SK-N-MC (cell line): ENCODE measurements at places on chromosomes 16 and 17.
A peak's percentile ranks its signal among the peaks of the same experiment; 100 is the strongest.

DNA sequence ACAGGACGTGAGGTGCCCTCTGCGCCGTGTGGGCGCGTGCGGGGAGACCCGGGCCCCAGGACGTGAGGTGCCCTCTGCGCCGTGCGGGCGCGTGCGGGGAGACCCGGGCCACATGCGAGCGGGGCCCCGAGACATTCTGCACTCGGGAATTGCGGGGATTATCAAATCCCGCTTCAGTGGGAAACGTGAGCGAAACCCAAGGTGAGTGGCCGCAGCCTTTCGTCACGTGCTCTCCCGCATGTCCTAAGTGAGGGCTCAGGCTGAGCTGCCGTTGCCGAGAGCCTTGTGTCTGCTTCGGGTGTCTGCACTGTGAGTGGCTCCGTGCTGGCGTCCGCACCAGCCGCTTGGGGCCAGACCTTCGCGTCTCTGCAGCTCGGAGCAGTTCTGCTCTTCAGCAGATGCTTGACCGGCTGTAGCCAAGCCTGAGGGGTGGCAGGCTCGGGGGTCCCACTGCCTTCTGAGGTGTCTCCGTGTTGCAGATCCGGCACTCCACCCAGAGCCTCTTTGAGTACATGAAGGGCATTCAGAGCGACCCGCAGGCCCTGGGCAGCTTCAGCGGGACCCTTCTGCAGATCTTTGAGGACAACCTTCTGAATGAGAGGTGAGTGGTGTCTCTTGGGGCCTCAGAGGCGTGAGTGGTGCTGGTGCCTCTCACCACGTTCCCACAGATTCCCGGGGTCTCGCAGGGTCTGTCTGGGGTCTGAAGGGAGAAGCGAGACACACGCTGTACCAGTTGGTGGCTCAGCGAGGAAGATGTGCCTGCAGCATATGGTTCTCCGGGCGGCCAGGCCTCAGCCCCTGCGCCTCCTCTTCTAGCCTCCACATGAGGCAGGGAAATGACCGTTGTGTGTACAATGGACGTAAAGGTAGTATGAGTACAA is 90.5 kb upstream of the ZNF750 start:
- no peak for DNase-seq

DNA sequence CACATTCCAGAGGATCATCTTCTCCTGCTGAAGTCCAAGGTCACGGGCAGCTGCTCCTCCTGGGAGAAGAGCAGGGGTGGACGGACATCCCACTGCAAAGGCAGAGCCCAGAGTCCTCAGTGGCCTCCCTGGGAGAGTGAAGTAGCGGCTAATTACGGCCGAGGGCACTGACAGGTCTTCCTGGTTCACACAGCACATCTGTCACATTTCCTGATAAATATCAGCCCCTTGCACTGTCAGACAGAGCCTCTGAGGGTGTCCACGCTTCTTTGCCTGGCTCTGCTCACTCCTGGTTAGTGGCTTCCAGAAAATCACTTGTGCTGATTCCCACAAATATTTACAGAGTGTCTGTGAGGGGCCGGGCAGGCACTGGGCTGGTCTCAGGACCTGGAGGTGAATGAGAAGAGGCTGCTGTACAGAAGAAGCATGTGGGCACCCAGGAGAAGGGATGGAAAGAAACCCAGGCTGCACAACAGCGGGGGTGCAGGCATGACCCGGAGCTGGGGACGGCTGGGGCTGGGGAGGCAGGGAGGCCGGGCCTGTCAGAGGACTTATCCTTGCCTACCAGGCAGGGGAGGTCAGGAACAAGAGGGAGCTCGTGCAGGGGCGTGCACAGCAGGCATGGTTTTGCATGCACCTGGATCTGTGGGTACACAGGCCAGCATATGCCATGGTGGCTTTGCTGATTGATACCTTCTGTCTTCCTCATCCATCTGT is 258.2 kb upstream of the TNRC6C start:
- DNase-seq = no peak

DNA sequence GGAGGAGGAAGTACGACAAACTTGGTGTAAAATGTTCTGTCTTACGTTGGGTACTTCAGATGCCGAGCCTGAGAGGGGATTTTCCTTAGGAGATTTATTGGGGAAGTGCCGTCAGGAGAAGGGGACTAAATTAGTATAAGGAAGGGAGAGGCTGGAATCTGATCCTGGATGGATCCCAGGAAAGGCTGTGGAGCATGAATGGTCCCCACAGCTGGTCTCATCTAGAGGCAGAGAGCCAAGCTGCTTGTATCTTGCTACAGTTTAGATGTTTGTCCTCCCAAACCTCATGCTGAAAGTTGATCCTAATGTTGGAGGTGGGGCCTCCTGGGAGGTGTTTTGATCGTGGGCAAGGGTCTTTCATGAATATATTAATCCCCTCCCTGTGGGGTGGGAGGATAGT is 798.4 kb upstream of the EEF2KMT start:
- DNase-seq = no peak

DNA sequence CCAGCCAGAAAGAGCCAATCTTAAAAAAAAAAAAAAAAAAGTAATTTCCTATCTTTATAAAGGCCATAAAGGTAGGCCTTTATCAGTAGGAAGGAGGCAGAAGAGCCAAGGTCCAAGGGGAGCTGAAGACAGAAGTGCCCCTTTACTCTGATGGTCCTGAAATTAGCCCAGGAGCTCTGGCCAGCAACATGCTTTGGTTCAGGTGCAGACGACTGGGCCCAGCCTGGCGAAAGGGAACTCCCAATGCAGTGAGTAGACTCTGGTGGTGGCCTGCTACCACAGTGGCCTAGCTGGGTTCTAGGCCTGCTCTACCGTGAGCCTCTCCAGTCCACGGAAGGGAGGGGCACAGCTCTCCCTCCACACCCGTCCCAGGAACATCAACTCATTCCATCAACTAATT is 23.1 kb upstream of the MEIOB start:
- no peak for DNase-seq

DNA sequence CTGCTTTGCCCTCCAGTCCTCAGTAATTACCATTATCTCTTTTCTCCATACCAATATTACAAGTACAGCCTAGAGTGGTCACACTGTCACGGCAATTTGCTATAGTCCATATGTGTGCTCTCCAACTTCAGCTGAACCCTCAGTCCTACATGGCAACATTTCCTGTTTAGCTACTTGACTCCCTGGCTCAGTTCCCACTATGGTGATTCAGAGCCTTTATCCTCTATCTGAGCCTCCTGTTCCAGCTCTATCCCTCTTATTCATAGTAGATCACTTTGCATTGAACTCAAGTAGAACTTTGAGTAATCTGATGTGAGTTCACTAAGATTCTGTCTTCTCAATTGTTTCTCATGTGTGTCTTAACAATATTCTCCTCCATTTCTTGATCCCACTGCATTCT is 43.7 kb upstream of the GOSR1 start:
- DNase-seq = peak; percentile 18

- DNase-seq = peak; percentile 52
Measured at GRCh38 chr17:81601525-81602120, 35.3 kb downstream of the NPLOC4 start.

GRCh38 chr16:72210072-72210471 is 38.1 kb upstream of the PMFBP1 start:
- no peak for DNase-seq
